Mesothelial cell of epicardium (in vitro differentiated cells): ENCODE measurements at places on chromosomes 7 and 10.
A peak's percentile ranks its signal among the peaks of the same experiment; 100 is the strongest.

GRCh38 chr7:22882106-22882505 is 59.5 kb upstream of the TOMM7 start:
- no peaks in the 10 kb centered on the region for H3K4me1 ChIP-seq
- no peaks in the 10 kb centered on the region for H3K36me3 ChIP-seq
- H3K4me3 ChIP-seq, result no peak overlapping the region
- H3K27ac ChIP-seq, result no peak overlapping the region

DNA sequence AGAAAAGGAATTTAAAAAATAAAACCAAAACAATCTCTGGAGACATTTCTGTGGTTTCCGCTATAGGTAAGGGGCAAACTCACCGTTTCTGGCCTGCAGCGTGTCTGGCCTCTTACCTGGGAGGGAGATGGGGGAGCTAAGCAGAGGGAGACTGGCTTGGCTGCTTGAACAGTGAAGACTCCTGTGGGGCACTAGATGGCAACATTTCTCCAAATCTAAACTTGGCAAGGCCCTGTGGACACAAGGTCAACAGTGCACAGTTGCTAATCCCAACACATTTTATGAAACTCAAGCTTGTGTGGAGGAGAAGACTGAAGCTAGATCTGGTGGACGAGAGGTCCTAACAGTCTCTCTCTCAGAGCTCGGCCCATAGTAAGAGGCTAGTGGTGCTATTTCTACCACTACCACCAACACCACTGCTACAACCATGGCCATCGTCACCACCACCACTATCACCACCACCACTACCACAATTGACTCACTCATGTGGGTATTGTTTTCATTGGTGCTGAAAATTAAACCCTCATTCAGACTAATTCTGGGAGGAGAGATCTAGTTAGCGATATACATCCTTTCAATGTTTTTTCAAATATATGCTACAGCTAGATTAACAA is 28.4 kb upstream of the CDHR3 start:
- H3K36me3 ChIP-seq, result no peaks in the 10 kb centered on the region
- no peak for DNase-seq
- no peaks in the 10 kb centered on the region for H3K4me1 ChIP-seq
- no peak overlapping the region for H3K27ac ChIP-seq

GRCh38 chr7:141673346-141673745 is 28.6 kb downstream of the DENND11 start:
- H3K4me1 ChIP-seq, result no peaks in the 10 kb centered on the region
- no peak overlapping the region for H3K27ac ChIP-seq
- no peaks in the 10 kb centered on the region for H3K27me3 ChIP-seq

DNA sequence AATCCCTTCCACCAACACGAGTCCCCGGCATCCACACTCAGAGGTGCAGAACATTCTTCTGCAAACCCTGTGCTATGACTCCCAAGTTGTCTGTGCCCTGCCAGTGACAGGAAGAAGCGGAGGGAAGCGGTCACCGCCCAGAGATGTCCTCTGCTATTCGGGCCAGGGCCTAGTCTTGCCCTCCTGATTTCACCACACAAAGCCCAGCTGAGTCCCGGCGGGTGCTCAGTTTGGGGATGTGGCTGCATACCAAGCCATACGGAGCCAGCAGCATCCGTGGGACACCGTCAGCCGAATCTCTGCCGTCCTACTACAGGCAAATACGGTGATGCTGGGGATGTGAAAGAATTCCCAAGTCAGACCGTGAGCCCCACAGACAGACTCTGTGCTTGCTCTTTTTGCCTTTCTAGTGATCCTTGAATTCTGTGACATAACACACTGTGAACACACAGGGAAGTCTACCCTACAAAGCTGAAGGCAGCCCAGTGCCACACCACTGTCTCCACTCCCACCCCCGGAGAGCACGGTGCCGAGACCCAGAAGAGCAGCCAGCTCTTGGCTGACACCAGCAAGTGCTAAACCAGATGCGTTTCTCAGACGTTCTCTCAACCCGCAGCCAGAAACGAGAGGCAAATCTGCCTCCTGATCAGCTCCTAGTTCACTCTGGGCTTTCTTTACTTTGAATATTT is 2.0 kb downstream of the STK32C start:
- no peak overlapping the region for H3K27ac ChIP-seq
- H3K36me3 ChIP-seq, result peaks cover 3% of the 10 kb centered on the region
- H3K4me1 ChIP-seq, result peaks cover 5% of the 10 kb centered on the region
- no peak for DNase-seq
- H3K27me3 ChIP-seq, result peaks cover 82% of the 10 kb centered on the region

- H3K4me3 ChIP-seq, result no peak overlapping the region
- no peaks in the 10 kb centered on the region for H3K27me3 ChIP-seq
- no peak for DNase-seq
- H3K27ac ChIP-seq, result peak overlapping the region; percentile 1
- peaks cover 45% of the 10 kb centered on the region for H3K36me3 ChIP-seq
- peaks cover 7% of the 10 kb centered on the region for H3K4me1 ChIP-seq
Observed at GRCh38 chr7:73452999-73453635, 19.5 kb downstream of the FZD9 start.

GRCh38 chr10:113104047-113104446 is 154.0 kb downstream of the TCF7L2 start:
- no peak overlapping the region for H3K27ac ChIP-seq
- no peaks in the 10 kb centered on the region for H3K27me3 ChIP-seq
- peaks cover 9% of the 10 kb centered on the region for H3K36me3 ChIP-seq

DNA sequence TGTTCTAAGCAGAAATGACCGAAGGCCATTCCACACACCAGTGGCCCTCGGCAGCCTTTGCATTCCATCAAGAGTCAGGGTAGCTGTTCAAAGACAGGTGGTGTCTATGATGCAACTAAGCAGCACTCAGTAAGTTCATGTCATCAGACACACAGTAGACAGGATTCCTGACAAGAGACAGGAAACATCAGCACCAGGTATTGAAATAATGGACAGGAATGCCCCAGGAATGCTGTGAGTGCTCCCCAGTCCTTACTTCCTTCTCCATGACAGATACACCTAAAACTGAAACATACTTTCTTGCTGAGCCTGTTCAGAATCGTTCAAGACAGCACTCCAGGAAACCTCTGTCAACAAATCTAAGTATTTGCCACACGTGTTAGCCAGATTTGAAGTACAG is 204.4 kb downstream of the TPST1 start:
- H3K36me3 ChIP-seq, result peaks cover 14% of the 10 kb centered on the region
- no peaks in the 10 kb centered on the region for H3K27me3 ChIP-seq
- H3K4me3 ChIP-seq, result no peak overlapping the region
